ENCODE measurements at places on chromosomes 7 and 10. TPM values are rescaled to one million over a fixed set of nuclear protein-coding genes. Genes with fewer than 3 reads are reported as not detected.

GRCh38 chr7:74449809-74450397, 3.8 kb upstream of the GTF2IRD1 start:
- peak; percentile 63 for DNase-seq

GRCh38 chr7:157432541-157432956, 95.7 kb downstream of the DNAJB6 start:
- peak; percentile 87 for DNase-seq

- DNase-seq: no peak
Observed at GRCh38 chr7:26948617-26949118, 84.3 kb upstream of the SKAP2 start.

DNA sequence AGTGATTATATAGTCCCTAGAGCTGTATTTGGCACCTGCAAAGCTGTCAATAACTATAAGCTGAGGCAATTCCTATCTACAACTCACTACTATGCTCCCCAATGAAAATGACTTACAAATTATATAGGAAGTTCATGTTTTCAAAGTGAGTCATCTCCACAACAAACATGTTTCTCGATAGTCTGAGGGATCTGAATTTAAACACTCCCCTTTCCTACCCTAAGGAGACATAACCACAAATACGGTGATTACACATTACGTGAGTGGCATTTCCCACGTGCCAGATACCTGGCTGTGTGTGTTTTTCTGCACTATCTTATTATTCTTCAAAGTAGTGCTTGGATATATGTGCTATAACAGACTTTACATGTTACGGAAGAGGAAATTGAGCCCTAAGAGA, 122.5 kb upstream of the C1QL3 start:
- peak; percentile 20 for DNase-seq

The MMP21 gene
- not detected for total RNA-seq

The PNLIPRP2 gene
- total RNA-seq: not detected

- DNase-seq: peak; percentile 6
Observed at GRCh38 chr10:66782776-66783175, 143.1 kb upstream of the LRRTM3 start.

DNA sequence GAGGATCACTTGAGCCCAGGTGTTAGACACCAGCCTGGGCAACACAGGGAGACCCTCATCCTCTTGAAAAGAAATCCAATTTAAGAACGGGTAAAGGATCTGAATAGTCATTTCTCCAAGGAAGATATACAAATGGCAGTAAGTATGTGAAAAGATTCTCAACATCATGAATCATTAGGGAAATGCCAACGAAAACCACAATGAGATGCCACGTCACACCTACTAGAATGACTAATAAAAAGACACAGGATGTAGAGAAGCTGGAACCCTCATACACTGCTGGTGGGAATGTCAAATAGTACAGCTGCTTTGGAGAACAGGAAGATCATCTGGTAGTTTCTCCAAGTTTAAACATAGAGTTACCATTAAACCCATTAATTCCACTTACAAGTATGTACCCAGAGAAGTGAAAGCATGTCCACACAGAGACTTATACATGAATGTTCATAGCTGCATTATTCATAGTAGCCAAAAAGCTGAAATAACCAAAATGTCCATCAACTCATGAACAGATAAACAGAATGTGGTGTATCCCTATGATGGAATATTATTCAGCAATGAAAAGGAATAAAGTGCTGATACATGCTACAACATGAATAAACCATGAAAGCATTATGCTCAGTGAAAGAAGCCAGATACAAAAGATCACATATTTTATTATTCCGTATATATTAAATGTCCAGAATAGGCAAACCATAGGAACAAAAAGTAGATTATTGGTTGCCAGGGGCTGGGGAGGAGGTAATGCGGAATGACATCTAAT, 13.1 kb upstream of the ZMIZ2 start:
- peak; percentile 96 for DNase-seq

DNA sequence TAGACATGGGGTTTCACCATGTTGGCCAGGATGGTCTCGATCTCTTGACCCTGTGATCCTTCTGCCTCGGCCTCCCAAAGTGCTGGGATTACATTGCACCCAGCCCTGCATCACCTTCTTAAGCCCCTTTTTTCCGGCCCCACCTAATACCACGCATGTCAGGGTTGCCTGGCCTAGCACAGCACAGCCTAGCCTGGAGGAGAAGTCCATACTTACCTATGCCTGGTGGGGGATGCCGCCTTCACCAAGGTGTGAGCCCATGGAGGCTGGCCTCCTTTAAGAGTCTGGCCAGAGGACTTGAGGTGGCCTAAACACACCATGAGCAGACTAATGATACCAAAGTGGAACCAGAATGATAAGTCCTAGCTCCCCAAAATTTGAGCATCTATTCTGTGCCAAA, 22.0 kb upstream of the CUX1 start:
- DNase-seq: no peak

The HYAL4 gene
- total RNA-seq: not detected
